ENCODE measurements at places on chromosomes 4 and X.

DNA sequence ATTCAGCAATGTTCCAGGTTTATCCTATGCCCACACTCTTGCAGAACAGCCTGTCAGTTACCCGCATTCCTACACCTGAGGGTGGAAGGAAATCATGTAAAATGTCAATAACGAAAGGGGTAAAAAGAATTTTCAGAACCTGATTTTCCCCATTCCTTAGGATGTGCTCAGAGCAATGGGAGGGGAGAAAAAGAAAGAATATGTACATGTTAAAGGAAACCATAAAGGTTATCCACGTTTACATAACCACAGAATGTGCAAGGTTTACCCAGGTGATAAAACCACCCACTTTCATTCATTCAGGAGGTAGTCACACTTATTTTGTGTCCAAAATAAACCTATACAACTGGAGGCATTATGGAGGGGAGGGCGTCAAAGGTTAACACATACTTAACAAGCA is 335.5 kb downstream of the ZNF674 start:
- DNase-seq = no peak

- DNase-seq = no peak
Observed at GRCh38 chr4:3735196-3735595, 31.0 kb upstream of the ADRA2C start.

GRCh38 chr4:40438384-40439026 is 103.4 kb downstream of the CHRNA9 start:
- no peak for DNase-seq

DNA sequence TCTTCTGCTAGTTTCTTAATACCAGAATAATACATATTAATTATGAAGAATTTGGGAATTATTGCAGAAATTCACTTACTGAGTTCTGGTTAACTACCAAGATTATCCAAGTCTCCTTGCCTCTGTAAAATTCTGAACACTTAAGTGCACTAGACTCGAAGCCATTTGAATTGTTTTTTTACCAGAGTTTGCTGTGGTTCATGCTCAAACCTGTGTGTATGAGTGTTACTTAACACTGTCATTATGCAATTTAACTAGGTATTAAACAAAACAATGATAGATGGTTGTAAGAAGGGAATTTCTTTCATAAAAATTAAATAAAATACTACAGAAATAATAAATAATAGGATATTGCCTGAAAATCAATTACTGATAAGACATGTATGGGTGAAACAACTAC is 145.6 kb upstream of the FAT4 start:
- DNase-seq = no peak

GRCh38 chr4:154456240-154456639 is 35.4 kb downstream of the DCHS2 start:
- DNase-seq = no peak

All from hypothalamus (tissue), 51 donors.